Sigmoid colon (tissue), 7 donors: ENCODE measurements at places on chromosomes 5 and 9. TPM values are rescaled to one million over a fixed set of nuclear protein-coding genes. Genes with fewer than 3 reads are reported as not detected.

- H3K36me3 ChIP-seq = no peaks in the 10 kb centered on the region
- DNase-seq = no peak
- no peak overlapping the region for H3K27ac ChIP-seq
These were observed 191.4 kb downstream of the DCP2 start for GRCh38 chr5:113167985-113168384.

GRCh38 chr5:51131266-51131665 lies 252.0 kb upstream of the ISL1 start:
- H3K27ac ChIP-seq = no peak overlapping the region
- no peak for DNase-seq
- no peaks in the 10 kb centered on the region for H3K4me1 ChIP-seq
- no peak overlapping the region for H3K4me3 ChIP-seq
- no peaks in the 10 kb centered on the region for H3K36me3 ChIP-seq

DNA sequence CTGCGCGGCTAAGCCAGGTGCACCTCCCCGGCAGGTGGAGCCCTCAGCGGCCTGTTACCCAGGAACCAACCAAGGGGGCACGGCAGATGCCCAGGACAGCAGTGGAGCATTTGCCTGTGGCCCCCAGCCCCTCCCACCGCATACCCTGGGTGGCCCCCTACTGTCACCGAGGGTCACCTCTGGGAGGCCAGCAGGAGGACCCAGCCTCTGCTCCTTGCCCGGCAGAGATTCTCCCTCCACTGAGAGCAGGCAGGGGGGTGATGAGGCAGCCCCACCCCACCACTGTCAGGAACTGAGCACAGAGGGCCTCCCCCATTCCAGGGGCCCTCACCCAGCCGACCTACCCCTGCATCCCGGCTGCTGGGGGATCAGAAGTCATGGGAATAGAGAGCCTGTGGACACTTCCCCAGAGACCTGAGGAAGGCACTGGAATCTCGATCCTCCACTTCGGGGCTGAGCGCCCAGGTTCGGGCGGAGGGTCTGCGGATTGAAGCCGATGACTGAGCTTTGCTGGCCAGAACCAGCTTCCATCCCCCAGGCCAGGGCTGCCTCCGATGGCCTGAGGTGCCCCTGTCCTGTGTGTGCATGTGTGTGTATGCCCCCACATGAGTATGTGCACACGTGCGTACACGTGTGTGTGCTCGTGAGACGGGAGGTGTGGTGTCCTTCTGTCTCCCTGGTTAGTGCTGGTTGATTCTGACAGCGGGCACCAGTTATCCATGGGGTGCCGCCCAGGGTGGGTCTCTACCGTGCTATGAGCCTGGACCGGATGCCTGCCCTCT lies at the start of gene QRFP:
QRFP (minus strand) TSS at position 580 of the 782 bp plus-strand sequence. CDS start 2,974 bp downstream, outside the sequence.
- no peak within 1 kb of the TSS for H3K4me3 ChIP-seq
- H3K36me3 ChIP-seq = peaks cover 24% of the 10 kb centered on the region

DNA sequence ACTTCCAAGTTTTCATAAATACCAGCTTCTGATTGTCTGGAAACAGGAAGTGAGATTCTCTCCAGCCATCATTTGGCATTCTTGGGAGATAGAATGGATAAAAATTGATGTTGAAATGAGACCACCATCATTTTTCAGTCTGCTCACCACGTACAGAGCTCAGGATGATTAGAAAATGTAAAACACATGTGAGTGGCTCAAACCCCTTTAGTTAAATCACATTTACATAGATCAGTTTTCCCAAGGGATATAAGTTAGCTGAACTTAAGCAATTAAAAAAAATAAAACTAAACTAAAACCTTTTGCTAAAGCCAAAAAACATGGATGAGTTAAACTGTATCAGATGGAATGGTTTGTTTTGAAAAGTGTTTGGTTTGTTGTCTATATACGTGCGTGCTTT lies 37.1 kb upstream of the GDNF start:
- H3K36me3 ChIP-seq = no peaks in the 10 kb centered on the region
- DNase-seq = no peak
- H3K4me1 ChIP-seq = no peaks in the 10 kb centered on the region
- no peaks in the 10 kb centered on the region for H3K27me3 ChIP-seq
- H3K4me3 ChIP-seq = no peak overlapping the region

DNA sequence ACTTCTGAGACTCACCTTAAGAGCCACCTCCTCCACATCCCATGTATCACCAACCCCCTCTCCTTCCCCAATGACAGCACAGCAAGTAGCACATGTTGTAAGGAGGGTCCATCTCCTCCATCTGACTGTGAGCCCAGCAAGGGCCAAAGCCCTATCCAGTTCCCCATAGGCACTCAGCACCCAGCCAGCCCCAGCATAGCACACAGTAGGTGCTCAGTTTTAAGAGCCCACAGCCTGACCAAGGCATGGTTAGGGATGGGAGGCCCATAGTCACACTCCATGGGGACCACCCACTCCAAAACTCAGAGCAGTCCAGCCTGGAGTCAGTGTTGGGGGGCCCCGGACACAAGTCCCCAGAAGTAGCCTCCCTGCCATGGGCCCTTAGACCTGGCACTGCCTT lies 205.7 kb downstream of the CDK5RAP2 start:
- no peak overlapping the region for H3K27ac ChIP-seq
- no peaks in the 10 kb centered on the region for H3K36me3 ChIP-seq
- no peaks in the 10 kb centered on the region for H3K4me1 ChIP-seq
- H3K4me3 ChIP-seq = no peak overlapping the region
- H3K27me3 ChIP-seq = no peaks in the 10 kb centered on the region

DNA sequence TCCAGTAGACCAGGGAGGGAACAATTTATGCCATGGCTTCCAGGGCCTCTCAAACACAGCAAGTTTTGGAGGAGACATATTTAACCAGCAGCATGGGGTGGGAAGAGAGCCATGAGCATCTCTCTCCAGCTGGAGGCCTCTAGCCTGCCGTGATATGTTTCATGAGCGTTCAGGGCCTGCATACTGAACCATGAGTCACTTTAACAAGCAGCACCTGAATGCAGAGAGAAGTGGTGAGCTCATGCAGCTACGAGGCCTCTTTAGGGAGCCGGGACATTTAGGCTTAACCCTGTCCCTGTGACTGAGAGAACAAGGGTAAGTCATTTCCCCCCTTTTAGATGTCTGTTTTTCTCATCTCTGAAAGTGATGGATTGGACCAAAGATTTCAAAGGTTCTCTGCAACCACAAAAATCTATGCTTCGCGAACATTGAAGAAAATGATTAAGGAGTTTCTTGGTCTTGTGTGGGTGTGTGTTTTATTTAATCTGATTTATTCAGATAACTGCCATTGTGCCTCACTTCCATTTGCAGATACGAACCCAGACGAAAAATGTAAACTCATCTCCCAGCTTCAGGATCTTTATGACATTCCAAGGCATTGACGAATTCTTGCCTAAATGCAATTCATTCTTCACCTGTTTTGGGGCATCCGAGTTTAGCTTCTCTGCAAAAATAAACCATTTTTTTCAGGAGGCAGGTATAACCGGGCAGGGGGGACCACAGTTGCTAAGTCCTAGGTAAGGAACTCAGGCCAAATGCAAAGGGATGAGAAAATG lies 157.0 kb downstream of the GABBR2 start:
- no peaks in the 10 kb centered on the region for H3K36me3 ChIP-seq
- no peaks in the 10 kb centered on the region for H3K4me1 ChIP-seq
- no peak overlapping the region for H3K27ac ChIP-seq
- peak; percentile 15 for DNase-seq

Gene VCAN
- 65.8 TPM for total RNA-seq

Gene PTPRD
- 7.1 TPM for total RNA-seq
